ENCODE measurements at places on chromosomes 7 and 10.

- DNase-seq, result no peak
Observed at GRCh38 chr7:3955026-3955425, 654.0 kb downstream of the SDK1 start.

- DNase-seq, result no peak
Observed at GRCh38 chr10:5943536-5943935, 33.8 kb downstream of the IL15RA start.

- no peak for DNase-seq
Observed at GRCh38 chr7:143518521-143518920, 40.8 kb downstream of the TAS2R41 start.

DNA sequence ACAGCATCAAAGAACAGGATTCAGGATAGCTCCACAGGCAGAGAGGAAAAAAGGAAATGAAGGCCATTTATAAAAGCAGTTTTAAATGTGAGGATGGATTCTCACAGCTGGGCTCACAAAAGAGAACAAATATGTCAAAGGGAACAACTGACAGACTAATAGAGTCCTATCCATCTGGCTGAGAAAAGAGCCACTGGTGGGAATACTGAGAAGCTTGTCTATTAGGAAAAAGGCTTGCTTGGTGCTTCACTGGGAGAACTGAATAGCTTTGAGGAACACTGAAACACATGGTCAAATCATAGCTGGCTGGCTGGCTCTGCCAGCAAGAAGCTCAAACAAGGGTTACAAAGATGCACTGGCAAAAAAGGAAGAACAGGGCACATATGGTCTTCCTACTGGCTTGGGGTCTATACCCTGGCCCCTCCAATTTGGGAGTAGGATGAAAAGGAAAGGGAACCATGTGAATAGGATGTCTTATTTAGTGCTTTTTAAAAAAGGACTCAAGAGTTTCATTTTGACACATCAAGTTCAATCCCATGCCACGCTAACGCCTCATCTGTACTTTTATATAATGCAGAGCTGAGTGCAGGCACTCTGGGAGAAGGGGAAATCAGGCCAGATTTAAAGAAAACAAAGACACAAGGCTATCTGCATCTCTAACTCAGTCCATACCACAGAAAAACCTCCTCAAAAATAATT is 44.8 kb upstream of the KCNIP2 start:
- no peak for DNase-seq

- no peak for DNase-seq
Observed at GRCh38 chr7:71601851-71602250, 469.9 kb downstream of the GALNT17 start.

DNA sequence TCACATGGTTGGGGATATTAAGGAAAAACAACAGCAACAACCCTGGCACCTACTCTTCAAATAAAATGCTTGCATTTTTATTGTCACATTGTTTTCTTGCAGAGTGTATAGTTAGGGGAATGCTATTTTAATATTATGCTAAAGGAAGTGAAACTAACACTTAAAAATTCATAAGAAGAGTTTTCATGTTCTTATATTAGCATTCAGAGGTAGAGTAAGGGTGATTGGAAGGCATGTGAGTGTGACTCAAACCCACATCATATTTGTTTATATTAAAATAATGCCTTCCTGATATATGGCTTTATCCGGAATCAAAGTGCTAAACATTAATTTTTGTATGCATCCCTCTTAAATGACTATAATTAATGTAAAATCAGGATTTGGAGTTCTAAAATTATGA is 59.8 kb upstream of the TES start:
- no peak for DNase-seq

GRCh38 chr7:25215694-25216335 is 12.5 kb downstream of the NPVF start:
- no peak for DNase-seq

GRCh38 chr10:2619472-2619871 is 447.9 kb upstream of the PFKP start:
- DNase-seq, result no peak
